DMS79 (cell line): ENCODE measurements at places on chromosomes 11 and 22.
A peak's percentile ranks its signal among the peaks of the same experiment; 100 is the strongest.

GRCh38 chr11:86978756-86979608 is 23.8 kb upstream of the FZD4 start:
- no peak for DNase-seq

DNA sequence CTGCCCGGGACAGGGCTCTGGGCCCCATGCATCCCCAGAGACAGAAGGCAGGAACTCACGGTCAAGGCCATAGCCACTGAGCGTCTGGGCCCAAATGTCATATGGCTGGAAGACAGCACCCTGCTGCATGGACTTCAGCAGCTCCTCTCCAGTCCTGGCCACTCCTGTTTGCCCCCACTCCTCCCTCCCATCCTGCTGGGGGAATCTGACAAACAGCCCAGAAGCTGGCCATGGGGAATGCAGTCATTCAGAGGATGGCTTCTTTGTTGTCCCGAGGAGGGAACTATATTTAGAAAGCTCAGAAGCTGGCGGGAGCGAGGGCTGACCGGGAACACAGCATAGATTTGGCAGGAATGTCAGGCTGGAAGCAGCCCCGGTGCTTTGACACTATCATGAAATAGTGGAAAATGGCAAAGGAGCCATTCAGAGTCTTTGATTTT is 35.0 kb downstream of the DKK3 start:
- DNase-seq: no peak

GRCh38 chr11:113494021-113494420 is 18.8 kb upstream of the DRD2 start:
- DNase-seq: no peak

GRCh38 chr22:43707648-43708047 is 104.5 kb downstream of the EFCAB6 start:
- DNase-seq: no peak

- no peak for DNase-seq
Measured at GRCh38 chr22:41285441-41285819, 557 bp downstream of the RANGAP1 start.

DNA sequence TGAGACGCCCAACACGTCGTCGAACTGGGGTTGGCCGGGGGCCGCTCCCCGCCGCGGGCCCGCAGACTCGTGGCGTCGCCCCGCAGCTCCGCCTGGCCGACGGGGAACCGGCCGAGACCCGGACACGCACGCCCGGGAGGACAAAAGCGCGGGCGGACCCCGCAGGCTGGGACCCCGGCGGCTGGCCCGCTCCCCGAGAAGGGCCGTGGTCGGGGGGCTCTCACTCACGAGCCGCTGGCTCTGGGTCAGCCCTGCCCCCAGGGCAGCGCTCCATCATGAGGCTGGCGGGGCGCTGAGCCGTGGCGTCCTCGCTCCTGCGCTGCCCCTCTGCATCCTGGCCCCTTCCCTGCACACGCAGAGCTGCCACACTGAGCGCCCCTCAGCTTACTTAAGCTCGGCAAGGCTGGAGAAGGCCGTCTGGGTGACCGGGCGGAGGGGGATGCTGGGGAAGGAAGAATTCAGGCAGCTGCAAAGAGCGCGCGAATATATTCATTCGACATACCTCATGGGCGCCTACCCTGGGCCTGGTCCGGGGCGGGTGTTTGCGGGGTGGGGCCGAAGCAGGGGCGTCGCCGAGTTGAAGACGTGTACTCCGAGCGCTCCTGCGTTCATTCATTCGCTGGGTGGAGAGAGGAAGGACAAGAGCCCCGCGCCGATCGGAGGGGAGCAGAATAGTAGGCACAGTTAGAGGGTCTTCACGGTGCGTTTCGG is 579 bp upstream of the CYB5R2 start:
- DNase-seq: no peak

- DNase-seq: peak; percentile 19
Measured at GRCh38 chr11:62556108-62556874, 9.7 kb upstream of the AHNAK start.

DNA sequence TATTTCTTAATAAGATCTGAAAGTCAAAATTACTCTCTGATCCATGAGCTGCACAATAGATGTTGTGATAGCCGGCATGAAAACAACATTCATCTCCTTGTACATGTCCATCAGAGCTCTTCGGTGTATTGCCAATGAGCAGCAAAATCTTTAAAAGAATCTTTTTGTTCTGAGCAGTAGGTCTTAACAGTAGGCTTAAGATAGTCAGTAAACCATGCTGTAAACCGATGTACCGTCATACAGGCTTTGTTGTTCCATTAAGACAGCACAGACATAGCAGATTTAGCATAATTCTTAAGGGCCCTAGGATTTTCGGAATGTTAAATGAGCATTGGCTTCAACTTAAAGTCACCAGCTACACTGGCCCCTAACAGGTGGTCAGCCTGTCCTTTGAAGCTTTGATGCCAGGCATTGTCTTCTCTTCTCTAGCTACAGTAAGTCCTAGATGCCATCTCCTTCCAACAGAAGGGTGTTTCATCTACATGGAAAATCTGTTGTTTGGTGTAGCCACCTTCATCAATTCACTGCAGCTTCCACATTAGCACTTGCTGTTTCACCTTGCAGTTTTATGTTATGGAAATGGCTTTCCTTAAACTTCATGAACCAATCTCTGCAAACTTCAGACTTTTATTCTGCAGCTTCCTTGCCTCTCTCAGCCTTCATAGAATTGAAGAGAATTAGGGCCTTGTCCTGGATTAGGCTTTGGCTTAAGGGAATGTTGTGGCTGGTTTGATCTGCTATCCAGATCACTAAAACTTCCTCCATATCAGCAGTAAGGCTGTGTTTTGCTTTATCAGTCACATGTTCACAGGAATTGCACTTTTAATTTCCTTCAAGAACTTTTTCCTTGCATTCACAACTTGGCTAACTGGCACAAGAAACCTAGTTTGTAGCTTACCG is 28.4 kb downstream of the RRP8 start:
- no peak for DNase-seq

- no peak for DNase-seq
Measured at GRCh38 chr11:102241026-102241425, 76.3 kb upstream of the BIRC3 start.

DNA sequence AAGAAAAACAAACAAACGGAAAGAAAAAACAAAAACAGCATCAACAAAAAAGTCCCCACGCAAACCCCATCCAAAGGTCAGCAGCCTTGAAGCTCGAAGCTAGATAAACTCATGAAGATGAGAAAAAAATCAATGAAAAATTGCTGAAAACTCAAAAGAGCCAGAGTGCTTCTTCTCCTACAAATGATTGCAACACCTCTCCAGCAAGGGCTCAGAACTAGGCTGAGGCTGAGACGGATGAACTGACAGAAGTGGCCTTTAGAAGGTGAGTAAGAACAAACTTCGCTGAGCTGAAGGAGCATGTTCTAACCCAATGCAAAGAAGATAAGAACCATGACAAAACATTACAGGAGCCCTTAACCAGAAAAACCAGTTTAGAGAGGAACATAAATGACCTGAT is 18.4 kb upstream of the FTH1 start:
- no peak for DNase-seq

- no peak for DNase-seq
Measured at GRCh38 chr22:26374391-26375026, 54.6 kb upstream of the ASPHD2 start.

DNA sequence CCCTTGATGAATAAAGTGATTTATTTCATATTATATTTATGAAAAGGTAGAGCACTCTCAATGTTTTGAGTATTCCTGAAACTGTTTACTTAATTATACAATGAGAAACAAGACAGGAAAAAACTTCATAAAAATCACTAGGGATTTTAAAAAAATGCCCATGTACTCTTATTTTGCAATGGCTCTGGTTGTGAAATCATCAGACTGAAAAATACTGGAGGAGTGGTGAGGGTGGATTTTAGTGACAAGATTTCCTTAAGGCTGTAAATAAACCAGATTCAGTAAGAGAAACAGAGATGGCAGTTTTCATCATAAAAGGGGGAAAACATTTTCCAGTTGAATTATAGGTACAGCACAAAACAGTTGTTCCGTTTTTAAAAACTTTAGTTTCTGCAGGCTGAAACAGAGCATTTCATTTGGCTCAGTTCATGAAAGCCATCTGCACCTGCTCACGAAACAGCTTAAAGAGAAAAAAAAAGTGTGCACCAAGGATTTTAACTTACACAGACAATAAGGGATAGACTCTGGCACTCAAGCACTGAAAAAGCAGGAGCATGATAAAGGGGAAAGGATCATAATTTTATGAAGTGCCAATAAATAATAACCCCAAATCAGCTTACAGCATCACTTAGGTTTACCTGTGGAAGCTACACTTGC is 100.7 kb downstream of the MAML2 start:
- DNase-seq: no peak

DNA sequence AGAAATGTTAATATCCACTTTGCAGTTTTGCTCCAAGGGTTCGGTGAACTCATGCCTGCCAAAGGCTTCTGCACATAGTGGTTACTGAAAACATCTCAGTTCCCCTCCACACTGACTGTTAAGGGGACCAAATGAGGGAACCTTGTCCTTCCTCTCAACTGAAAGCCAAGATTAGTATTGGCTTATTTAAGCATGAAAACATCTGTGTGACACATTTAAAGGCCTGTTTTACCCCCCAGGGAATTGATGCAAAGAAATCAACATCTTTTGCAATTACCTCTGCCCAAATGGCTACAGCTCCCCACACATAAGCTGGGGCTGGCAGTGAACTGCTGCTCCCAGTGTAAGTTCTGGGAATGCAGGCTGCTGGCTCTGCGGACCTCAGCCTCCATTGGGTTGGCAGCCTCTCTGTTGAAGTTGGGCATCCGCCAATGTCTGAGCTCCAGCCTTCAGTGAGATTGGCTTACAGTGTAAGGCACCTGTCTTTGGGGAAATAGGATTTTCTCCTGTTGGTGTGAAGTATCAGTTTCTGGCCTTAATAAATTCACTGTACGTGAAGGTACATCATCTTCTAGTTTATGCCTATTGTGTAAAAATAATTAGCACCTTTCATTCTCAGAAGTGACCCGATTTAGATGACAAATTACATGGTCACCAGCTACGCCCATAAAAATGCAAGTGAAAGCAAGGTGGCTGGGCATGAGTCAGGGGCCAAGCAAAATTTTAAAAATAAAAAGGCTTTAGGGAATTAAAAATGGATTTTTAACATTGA is 213.4 kb upstream of the SYN3 start:
- DNase-seq: no peak

GRCh38 chr11:74019860-74020259 is 11.0 kb upstream of the UCP3 start:
- no peak for DNase-seq

DNA sequence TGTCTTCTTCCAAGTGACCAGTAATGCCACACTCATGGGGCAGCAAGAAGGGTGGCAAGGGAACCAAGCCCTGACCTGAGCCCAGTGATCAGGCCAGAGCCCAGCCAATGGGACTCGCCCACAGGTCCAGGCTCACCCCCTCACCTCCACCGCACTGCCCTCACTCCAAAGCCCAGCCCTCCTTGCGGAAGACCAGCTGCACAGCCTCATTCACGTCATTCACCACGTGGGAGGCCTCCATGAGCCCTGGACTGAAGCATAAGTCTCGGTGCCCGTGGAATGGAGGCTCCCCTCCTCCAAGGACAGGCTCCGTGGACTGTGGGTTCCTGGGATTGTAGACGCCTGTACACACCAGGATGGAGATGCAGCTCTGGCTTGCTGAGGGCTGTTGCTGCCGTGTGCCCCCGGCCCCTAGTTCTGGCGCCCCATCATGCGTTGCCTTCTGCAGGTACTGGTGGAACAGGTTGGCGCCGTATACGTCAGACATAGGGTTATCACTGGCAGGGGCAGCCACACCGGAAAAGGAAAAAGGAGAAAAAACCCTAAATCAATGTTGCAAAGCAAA is 16.8 kb upstream of the TMEM121B start:
- DNase-seq: no peak

DNA sequence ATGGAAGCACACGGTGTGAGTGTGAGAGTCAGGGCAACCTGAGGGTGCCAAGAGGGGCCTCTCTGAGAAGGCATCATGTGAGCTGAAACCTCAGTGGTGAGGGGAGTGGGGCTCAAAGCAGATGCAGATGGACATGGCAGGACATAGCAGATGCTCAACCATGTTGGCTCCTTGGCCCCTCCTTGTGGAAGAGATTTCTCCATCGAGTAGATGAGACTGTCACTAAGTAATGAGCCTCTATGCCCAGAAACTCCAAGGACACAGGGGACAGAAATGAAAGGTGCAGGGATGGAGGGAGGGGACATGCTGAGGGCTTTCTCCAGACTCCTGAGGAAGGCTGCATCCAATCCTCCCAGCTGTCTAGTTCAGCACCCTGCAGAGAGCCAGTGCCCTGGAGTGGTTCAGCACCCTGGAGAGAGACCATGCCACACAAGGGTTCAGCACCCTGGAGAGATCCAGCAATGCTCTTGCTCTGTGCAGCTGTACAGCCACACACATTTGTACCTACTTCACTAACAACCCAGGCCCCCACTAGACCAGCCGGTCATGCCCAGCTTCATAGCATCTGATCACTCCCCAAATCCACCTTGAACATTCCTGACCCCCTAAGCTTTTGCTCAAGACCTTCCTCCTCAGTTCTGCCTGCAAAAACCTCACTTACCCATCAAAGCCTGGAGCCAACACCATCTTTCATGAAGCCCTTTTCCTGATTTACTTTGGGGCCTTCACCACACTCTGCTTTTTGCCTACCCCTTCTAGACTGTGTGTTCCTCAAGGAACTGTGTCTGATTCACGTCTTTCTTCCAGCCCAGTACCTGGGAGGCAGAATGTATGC is 252.0 kb downstream of the CTTN start:
- DNase-seq: no peak

DNA sequence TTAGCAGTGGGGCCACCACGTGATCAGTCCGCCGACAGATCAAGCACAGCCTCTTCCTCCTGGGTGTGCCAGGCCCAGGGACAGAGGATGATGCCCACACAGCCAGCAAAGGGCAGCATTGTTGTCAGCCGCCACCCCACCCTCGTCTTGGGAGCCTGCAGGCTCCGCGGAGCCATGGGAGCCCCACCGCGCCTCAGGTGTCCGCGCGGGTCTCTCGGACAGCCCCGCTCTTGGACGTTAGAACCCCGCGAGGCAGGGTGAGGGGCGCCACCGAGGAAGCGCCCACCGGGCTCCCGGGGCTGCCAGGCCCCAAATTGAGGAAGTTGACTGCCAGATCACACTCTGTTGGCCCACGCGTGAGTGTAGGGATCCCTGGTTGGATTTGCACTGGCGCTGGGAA is 83.9 kb upstream of the MS4A8 start:
- no peak for DNase-seq

- no peak for DNase-seq
Measured at GRCh38 chr22:38731703-38732161, 24.1 kb downstream of the SUN2 start.

DNA sequence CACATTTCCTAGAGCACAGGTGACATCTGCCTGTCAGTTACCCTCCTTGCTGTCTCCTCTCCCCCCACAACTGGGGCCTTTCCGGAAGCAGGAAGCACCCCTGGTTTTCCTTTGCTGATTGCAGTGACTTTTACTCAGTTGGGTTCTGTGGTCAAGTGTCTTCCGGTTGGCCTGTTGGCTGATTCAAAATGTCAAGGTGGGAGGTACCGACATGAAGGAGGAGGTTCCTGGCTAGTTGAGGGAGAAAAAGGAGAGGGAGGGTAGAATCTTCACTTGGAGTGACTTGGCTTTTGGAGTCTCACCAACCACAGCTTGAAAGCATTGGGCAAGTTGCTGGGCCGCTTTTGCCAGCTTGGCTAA is 9.3 kb upstream of the ADAMTS15 start:
- no peak for DNase-seq

- DNase-seq: no peak
Measured at GRCh38 chr22:23845265-23846080, 6.7 kb upstream of the DERL3 start.

GRCh38 chr11:47615249-47615648 is 21.0 kb upstream of the C1QTNF4 start:
- DNase-seq: no peak
